Stimulated activated CD4-positive, alpha-beta T cell treated with anti-CD3 and anti-CD28 coated beads, Interleukin-2, amount 100 ng/mL, for 24 hours (primary cell): ENCODE measurements at places on chromosomes 1 and 21.

- no peak for DNase-seq
Observed at GRCh38 chr21:38798481-38798882, 7.2 kb upstream of the ETS2 start.

DNA sequence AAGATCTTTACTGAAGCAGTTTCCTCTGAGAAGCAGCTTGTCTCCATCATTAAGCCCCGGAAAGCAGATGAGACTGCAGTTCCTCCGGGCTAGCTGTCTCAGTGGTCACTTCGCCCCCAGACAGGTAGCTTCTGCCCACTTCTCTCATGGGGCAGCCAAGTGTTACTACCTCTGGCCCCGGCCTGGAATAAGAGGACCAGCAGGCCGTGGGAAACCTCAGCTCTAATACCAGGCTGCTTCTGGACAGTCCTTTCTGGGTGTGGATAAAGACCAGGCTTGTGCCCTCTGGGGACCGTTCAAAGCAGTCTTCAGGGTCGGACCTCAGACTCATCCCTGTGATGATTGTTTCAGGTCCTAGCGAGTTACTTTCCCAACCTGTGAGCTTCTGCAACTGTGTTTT is 54.8 kb downstream of the RUNX3 start:
- DNase-seq: no peak

DNA sequence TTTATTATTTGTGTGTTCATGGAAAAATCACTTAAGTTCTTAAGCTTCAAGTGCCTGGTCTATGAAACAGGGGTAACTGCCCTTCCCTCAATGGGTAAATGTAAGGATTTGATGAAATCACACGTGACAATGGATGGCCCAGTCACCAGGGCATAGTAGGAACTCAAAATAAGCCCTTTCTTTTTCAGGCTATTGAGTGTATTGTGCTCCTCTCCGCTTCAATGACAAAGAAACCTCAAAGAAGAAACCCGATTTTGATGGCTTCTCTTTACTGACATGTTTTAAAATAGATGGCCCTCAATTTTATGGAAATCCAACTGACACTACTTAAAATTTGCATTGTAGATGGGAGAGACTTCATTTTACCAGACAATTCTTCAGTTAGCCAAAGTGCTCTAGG is 543.5 kb downstream of the OMA1 start:
- DNase-seq: no peak

DNA sequence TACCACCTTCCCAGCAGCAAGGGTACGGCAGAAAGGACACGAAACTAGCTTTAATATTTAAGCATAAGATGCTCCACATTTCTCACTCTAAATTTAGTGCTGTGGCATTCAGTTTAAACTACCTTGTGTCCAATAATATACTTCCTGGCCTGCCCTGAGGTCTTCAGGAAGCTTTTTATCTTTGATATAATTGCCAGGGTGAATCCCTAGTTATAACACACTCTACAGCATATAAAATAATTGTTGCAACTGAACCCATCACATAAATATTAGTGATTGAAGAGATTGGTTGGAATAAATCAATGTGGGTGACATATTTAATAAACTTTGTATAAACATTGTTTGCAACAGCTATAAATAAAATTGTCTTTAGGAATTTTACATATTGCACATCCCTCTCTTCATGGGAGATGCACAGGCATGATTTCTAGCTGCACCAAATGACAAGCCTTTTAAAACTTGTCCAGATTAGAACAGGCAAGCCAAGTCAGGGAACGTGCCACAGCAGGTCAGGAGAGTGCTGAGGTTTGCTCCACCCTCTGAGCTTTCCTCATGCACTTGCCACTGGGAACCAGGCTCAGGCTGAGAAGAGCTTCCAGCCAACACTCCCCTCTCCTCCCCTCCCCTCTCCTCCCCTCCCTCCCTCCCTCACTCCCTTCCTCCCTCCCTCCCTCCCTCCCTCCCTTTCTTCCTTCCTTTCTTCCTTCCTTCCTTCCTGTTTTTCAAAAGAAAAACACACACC is 623.2 kb upstream of the PKN2 start:
- no peak for DNase-seq

DNA sequence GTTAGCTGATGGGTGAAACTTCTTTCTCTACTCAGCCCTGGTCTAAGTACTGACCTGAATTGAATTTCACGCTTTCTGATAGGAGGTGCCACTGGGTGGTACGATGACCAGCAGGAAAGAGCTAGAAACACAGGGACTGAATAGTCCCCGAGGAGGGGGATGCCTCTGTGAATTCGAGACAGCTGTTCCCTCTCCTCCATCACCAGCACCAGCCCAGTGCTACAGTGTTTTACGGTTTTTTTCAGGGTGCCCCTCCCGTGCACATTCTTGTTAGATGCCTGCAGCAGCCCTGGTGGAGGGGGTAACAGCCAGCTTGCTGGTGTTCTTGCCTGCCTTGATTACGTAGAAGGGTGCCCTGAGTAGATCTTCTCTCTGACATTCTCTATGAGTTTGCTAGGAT is 7.1 kb downstream of the HUNK start:
- no peak for DNase-seq

- DNase-seq: no peak
Observed at GRCh38 chr21:21165063-21165645, 166.9 kb downstream of the NCAM2 start.

DNA sequence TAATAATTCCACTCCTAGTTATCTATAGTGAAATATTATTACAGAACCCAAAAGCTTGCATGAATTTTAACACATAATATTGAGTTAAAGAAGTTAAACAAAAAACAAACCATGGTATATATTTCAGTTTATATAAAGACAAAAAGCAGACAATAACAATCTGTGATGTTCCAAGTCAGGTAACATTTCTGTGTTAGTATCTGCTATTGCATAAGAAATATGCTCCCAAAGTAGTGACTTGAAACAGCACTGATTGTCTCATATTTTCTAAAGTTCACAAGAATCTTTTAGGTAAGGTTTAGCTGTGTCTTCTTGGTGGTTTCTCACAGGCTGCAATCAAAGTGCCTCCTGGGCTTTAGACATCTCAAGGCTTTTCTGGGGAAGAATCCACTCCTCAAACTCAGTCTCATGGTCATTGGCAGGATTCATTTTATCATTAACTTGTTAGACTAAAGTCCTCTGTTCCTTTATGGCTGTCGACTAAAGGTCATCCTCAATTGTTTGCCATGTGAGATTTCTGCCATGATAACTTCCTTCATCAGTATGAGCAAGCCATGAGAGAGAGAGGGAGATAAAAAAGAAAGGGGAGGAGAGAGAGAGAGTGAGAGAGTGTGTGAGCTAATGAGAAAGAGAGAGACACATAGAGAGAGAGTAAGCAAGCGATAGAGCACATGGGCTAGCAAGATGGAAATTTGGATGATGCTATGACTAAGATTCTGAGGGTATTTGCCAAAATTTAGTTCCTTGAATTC is 19.9 kb downstream of the GBP1 start:
- DNase-seq: no peak

DNA sequence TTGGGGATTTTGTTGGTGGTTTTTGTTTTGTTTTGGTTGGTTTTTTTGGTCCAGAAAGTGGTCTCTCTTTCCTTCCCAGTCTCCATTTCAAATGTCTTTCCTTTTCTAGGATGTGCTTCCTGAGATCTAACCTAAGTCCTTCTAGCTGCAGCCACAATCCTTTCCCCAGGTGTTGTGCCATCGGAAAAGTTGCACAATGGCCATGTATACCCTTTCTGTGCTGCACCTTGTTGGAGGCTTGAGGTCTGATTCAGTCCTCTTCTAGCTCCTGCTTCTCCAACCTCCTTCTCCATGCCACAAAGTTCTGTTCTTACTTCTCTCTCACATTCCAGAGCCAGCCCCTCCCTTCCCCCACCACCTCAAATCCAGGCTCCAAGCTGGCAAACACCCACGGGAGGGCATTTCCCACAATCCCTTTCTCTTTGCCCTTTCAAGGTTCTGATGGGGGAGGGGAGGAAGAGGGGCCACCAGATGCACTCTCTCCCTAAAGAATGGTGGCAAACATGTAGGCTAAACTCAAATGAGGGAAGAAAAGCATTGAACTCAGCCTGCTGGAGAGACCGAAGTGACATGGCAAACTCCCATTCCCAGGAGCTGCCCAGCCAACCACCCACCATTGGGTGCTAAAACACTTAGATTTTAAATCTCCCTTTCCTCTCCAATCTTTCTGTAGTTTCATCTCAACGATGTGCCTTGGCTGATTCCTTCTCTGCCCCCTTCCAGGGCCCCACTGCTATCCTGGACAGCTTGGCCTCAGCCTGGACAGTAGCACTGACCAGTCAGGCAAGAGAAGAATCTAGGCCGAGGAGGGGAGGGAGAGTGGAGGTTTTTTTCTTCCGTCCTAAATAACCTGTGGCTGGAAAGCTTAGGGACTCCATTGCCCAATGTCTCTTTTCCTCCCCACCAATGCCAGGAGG is 2.9 kb downstream of the KCNJ10 start:
- no peak for DNase-seq

DNA sequence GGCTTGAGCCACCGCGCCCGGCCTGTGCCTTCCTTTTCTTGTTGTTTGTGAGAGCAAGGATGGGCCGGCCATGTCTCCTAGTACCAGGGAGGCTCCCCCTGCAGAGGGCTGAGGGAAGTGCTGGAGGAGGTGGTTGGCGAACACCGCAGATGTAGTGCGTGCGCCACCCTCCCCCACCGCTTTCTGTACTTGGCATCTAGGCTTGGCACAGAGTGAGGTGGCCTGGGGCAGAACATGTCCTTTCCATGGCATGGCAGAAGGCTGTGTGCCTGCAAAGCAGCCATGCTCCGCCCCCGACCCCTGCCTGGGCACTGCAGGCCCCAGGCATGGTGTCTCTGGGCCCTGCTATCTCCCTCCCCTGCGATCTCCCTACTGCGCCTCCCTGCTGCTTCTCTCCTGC is 30.7 kb downstream of the ALPL start:
- peak; percentile 11 for DNase-seq

DNA sequence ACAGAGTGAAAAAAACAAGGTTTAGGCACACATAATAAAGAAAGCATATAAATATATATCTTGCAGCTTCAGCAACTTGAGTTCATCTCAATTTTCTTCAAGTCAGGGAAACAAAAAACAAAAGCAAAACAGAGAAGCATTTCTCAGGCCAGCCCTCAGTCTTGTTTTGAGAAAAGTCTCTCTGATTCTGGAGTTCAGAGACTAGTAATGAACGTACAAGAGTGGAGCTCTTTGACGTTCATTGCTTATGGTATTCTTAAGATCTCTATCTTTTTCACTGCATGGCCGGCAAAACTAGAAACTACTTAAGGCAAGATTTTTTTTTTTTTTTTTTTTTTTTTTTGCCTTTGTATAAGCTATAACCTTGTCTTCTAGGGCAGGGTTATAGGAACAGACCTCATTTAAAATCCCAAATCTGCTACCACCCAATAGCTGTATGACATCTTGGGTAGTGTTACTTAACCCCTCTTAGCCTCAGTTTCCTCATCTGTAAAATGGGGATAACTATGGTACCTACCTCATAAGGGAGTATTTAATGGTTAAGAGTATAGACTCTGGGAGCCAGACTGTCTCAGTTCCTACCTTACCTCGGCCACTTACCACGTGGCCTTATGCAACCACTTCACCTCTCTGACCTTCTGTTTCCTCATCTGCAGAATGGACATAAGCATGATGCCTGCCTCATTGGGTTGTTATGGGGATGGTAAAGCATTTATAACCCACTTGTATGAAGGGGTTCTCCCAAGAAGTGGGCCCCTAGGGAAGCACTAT is 33.6 kb downstream of the LMO4 start:
- no peak for DNase-seq

- no peak for DNase-seq
Observed at GRCh38 chr1:36305915-36306209, 306 bp upstream of the SH3D21 start.

GRCh38 chr1:202220733-202221132 is 27.1 kb downstream of the LGR6 start:
- no peak for DNase-seq

DNA sequence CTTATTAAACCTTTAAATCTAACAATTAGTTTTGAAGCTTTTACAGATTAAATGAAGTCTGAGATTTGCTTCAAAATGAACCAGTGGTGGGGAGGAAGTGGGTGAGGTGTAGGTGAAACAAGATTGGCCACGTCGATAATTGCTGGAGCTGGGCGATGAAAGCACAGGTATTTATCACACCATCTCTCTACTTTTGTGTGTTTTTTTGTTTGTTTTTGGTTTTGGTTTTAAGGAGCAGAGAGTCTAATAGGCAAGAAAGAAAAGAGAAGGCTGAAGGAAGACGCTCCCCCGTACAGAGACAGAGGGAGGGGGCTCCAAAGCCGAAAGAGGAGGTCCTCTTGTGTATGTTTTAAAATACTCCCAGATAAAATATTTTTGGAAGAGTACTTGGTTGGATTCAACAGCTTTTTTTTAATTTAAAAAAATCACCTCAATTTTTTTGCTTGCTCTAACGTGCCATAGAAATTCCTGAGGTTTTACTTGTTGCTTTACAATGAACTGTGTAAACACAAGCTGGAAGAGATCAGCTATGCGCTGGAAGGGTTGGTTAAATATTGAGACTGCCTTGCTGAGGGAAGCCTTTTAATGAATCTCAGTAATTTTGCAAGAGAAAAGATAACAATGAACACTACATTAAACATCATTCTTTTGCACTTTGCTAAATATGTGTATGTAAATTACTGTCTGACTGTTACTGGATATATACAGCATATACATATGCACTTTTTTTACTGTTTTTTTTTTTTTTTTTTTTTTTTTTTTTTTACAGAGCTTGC is 6.7 kb upstream of the LGALS8 start:
- no peak for DNase-seq

- no peak for DNase-seq
Observed at GRCh38 chr1:180574031-180574713, 15.4 kb downstream of the OVAAL start.

DNA sequence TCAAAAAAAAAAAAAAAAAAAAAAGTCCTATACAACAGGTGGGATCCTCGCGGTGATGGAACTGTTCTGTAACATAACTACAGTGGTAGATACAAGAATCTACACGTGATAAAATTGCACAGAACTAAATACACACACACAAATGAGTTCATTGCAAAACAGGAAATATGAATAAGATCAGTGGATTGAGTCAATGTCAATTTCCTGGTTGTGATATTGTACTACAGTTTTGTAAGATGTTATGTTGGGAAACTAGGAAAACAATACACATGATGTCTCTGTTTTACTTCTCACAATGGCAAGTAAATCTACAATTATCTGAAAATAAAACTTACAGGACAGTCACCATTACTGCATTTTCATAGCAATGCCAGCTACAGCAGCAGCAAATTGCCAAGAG is 59.8 kb downstream of the ITGB3BP start:
- no peak for DNase-seq
